ENCODE measurements at places on chromosomes 12 and 14.

DNA sequence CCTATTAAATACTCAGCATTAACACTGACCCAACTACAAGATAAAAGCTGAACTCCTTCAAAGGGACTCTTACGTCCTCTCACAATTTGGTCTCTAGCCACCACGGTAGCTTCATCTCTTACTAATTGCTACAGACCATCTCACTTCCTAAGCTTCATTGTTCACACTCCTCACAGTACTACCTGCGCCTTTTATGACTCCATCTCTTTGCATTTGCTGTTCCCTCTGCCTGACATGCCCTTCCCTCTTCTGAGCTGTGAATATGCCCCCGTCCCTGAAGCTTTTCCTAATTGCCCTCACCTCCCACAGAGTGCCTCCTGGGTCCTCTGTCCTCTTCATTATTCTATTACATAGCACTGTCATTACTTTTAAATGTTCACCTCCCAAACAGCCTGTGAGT lies 2.5 kb downstream of the EEA1 start:
- DNase-seq: no peak

DNA sequence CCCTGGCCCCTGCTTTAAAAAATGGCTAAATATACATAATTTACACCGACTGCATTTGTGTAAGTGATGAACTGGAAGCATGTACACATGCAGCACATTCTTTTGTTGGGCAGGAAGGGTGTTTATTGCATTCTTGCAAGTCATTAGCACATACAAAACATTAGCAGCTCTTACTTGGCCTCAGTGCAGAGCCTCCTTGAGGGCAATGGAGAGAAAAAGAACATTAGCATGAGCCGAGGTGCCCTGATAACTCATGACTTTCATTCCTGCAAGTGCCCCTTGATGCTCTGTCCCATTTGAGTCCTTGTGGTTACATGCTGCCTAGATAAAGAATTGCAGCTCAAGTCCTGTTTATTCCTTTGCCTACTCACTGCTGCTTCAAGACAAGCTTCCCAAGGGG lies 61.9 kb downstream of the PAX9 start:
- DNase-seq: no peak

DNA sequence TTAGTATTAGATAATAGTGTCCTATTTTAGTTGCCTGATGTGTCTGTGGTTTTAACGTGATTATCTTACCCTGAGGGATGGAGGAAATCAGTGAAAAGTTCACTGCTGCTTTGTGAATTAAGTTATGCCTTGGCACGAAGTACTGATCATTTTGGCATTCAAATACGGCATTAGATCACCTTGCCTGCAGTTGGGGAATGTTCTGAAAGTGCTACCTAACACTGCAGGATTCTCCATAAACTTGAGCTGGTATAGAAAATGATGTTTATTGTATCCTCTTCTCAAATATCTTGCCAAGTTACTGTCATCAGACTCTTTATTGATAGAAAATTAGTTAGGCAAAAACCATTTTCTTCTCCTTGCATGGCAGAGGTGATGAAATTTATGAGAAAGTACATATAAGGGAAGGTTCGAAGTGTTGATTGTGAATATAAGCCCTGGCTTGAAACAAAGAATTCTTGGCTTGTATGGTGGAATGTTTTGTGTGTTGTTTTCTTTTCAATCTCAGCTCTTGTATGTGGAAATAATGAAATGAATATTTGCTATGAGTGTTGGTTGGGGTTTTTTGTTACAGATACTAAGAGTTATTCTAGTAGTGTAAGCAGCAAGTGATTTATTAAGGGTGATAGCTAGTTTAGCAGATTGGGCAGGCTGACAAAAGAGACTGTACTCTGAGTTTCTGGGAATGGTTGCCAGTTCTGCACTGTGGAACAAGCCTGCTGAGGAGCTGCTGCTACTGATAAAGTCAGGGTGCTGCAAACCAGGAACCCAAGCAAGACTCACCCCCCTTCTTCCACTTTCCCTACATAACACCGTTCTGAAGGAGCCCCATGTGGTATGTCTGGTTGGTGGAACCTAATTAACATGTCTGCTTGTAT lies 448.3 kb downstream of the PCNX1 start:
- DNase-seq: no peak

GRCh38 chr12:12899530-12900380 lies 8.4 kb downstream of the GPRC5A start:
- peak; percentile 30 for DNase-seq

- no peak for DNase-seq
Observed at GRCh38 chr14:89243286-89243685, 173.7 kb downstream of the FOXN3 start.

- no peak for DNase-seq
Observed at GRCh38 chr12:11729008-11729407, 79.5 kb downstream of the ETV6 start.

- DNase-seq: peak; percentile 47
Observed at GRCh38 chr12:120013659-120014380, 24.8 kb downstream of the BICDL1 start.

GRCh38 chr14:83894568-83894967 lies 1635.4 kb upstream of the FLRT2 start:
- DNase-seq: no peak

GRCh38 chr14:106831322-106831720 lies 1304.9 kb downstream of the TMEM121 start:
- no peak for DNase-seq

- DNase-seq: no peak
Observed at GRCh38 chr14:77979171-77979570, 179.3 kb downstream of the ADCK1 start.

- DNase-seq: no peak
Observed at GRCh38 chr14:93780813-93781400, 7.4 kb downstream of the PRIMA1 start.

DNA sequence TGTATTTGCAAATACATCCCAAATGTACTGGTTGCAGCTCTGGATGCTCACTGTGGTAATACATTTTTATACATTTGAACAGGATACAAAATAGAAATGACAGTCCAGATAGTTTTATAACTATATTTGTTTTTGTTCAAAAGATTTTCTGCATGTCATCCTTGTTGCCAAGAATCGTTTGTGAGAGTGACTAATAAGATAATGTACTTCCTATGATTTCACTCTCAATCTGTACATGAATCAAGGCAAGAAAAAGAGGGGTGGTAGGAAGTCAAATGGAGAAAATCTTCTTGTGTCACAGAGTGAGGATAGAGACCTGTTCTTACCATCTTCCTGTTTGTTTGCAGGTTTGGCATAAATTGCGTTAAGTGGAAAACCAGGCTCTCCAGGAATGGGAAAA lies 13.9 kb downstream of the ARPC3 start:
- no peak for DNase-seq

DNA sequence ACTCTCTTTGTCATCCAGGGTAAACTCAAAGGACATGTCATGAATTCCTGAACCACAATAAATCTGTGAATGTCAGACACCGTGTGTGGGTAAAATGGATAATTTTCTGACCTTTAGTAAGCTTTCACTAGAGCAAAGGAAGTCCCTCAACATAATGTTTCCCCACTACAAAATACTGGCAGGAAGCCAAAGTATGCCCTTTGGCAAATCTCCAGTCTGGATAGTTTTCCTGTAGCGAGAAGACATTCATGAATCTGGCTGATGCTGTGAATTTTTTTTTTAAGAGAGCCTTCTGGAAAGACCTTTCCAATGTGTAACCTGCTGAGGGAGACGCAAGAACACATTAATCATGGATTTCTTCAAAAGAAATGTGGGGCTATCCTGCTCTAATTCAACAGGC lies 389.6 kb upstream of the DDHD1 start:
- DNase-seq: no peak

DNA sequence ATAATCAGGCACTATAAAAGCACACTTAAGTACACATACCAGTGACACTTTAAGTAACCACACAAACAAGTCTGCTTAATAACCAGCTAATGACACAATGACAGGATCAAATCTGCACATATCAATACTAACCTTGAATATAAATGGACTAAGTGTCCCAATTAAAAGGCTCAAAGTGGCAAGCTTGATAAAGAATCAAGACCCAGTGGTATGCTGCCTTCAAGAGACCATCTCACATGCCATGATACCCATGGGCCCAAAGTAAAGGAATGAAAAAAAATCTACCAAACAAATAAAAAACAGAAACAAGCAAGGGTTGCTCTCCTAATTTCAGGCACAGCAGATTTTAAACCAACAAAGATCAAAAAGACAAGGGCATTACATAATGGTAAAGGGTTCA lies 470.4 kb downstream of the TRHDE start:
- no peak for DNase-seq

- DNase-seq: no peak
Observed at GRCh38 chr14:56666294-56666693, 86.7 kb downstream of the TMEM260 start.

DNA sequence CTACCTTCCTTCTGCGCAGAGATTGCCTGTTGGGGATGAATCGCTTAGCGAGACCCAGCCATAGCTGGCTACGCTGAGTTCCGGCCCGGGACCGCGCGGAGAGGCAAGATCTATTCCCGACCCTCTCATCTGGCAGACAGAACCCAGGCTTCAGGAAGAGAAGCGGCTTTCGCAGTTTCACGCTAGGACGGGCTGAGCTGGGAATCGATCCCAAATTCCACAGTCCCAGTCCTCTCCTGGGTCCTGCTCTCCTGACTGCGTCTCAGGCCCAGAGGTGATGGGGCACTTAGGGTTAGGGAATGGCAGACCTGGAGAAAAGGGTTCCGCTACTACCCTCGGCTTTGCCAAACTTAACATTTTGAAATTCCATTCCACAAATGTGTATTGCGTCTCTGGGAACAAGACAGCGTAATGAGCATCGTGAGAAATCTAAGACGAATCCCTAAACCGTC lies 2.8 kb downstream of the PTPN21 start:
- no peak for DNase-seq

- DNase-seq: no peak
Observed at GRCh38 chr12:34339922-34340321, 317.6 kb downstream of the ALG10 start.

- DNase-seq: no peak
Observed at GRCh38 chr12:129075460-129076208, 222.4 kb downstream of the GLT1D1 start.

GRCh38 chr12:106170285-106170684 lies 31.5 kb upstream of the NUAK1 start:
- no peak for DNase-seq

- DNase-seq: no peak
Observed at GRCh38 chr14:94412671-94413638, 24.6 kb upstream of the SERPINA1 start.

- DNase-seq: no peak
Observed at GRCh38 chr14:68195126-68195525, 375.5 kb downstream of the RAD51B start.

DNA sequence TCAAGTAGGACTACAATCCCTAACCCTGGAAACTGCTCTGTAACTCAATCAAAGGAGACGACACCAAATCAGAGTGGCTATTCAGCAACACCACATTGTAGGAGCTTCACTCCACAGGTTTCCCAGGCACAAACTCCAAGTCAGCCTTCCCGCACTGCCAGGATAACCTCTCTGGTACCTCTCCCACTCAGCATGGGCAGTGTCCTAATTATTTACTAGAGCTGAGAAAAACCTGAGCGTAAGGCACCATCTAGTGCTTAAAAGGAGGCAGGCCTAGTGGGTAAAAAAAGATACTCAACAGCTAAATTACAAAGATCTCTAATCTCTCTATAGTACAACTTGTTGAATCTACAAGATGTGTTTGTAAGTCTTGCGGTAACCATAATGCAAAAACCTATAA lies 36.1 kb downstream of the PARP11 start:
- no peak for DNase-seq

DNA sequence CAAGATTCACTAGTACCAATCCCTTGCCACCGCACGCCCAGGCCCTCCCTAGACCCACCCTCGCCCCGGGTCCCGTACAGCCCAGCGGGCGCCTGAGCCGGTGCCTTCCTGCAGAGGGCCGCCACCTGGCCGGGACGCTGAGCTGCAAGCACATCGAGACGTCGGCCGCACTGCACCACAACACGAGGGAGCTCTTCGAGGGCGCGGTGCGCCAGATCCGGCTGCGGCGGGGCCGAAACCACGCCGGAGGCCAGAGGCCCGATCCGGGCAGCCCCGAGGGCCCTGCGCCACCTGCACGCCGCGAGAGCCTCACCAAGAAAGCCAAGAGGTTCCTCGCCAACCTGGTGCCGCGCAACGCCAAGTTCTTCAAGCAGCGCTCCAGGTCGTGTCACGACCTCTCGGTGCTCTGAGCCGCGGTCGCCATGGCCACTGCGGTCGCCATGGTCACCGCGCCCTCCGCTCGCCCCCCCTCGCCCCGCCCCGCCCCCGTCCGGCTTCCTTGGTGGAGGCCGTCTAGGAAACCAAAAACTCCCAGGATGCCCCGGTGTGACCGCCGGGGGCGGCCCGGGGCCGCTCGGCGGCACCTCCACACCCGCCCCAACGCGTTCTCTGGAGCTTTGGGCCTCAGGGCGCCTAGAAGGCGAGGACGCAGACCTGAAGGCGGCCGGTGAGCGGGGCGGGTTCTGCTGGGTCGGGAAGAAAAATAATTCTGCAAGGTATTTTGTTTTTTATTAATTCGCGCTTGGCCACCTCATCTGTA lies 3.7 kb downstream of the REM2 start:
- no peak for DNase-seq

GRCh38 chr12:26029736-26030022 lies 71.2 kb downstream of the RASSF8 start:
- DNase-seq: no peak

DNA sequence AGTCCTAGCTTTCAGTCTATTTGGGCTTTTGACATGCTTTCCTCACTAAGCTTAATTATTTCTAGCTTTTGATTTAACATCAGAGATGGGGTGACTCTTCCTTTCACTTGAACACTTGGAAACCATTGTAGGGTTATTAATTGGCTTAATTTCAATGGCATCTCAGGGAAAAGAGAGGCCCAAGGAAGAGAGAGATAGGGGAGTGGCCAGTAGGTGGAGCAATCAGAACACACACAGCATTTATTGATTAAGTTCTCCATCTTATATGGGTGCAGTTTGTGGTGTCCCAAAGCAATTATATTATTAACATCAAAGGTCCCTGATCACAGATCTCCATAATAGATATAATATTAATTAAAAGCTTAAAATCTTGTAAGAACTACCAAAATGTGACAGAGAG lies 1466.1 kb upstream of the SEL1L start:
- no peak for DNase-seq

GRCh38 chr14:20608383-20609110 lies 17.4 kb upstream of the RNASE12 start:
- DNase-seq: no peak

DNA sequence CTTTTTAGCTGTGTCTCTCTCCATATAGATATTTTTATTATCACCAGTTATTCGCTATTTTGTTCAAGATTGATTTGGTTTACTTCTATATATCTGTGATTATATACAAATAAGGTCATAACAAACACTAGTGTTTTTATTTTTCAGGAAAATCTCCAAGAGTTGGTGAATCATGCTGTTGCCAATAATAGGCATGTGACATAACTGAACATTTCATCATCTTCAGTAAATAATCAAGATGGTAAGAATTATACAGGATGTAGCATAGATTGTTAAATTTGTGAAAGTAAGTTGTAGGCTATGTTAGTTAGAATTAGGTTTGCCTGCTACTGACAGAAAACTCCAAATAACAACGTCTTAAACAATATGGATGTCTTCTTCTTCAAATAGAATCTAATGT lies 240.9 kb upstream of the PDE3A start:
- DNase-seq: no peak
